ENCODE measurements at places on chromosomes 6 and 20. TPM values are rescaled to one million over a fixed set of nuclear protein-coding genes. Genes with fewer than 3 reads are reported as not detected.

GRCh38 chr6:99579781-99580180, 11.3 kb upstream of the CCNC start:
- no peak for DNase-seq

GRCh38 chr6:124368131-124368530, 564.5 kb downstream of the NKAIN2 start:
- DNase-seq: no peak

DNA sequence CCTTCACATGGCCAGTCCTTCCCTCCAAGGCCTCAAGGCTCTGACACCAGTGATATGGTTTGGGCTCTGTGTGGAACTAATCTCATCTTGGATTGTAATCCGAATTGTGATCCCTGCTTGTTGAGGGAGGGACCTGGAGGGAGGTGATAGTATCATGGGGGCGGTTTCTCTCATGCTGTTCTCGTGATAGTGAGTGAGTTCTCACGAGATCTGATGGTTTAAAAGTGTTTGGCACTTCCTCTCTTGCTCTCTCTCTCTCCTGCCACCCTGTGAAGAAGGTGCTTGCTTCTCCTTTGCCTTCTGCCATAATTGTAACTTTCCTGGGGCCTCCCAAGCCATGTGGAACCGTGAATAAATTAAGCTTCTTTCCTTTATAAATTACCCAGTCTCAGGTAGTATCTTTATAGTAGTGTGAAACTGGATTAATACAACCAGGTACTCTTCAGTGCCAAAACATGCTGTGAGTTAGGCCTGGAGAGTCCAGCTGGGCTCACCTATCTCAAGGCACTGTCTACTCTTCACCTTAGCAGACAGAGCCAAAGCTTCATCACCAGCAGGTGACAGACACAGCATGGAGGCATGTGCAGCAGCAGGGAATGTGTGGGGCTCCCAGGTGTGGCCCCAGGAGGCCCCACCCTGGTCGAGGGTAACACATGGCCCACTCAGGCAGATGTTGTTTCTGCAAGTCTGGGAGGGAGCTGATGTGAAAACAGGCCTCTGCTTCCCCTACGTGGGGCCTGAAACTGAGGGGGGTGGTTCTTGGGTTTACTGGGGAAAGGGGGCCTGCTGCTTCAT, 97.5 kb upstream of the CDYL start:
- no peak for DNase-seq

- no peak for DNase-seq
Observed at GRCh38 chr20:10467681-10468339, 32.7 kb downstream of the SLX4IP start.

DNA sequence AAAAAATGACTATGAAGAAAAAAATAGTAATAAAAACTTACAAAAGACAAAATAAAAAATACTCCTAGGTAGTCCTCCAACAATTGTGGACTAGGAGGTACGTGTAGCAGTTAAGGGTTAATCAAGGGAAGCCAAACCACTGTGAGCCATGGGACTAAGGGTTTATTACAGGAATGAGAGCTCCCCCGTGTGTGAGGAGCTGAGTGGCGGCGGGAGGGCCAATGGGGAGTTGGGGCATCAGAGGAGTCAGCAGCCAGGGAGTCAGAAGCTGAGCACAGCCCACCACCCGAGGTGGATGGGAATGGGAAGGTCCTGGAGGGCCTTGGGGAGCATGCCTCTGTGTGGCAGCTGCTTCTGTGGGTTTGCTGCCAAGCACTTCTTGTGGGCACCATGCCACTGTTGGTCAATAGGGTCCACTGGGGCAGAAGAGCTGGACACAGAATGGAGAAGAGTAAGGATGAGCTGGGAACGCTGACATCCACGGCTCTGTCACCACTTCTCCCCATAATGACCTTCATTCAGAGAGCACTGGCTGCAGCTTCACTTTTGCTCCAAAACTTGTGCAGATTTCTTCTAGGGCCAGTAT, 373.3 kb downstream of the CDKAL1 start:
- no peak for DNase-seq

DNA sequence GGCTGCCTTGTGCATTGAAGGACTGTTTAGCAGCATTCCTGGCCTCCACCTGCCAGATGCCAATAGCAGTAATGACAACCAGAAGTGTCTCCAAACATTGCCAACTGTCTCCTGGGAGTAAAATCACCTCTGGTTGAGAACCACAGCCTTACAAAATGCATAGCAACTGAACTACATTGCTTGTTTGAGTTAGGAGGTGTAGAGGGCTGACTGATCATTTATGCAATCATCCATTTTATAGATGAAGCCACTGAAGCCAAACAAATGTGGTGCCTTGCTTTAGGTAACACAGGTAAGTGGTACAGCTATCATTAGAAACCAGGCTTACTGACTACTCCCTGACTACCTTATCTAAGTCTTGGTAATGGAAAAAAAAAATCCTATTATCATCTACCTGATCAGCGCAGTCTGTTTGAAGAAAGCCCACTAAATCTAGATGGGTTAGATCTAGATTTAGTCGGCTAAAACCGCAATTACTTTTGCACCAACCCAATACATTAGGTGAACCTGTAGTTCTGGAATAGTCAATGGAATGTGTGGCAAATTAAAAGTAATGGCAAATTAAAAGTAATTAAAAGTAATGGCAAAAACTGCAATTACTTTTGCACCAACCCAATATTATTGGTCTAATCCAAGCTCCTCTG, 47.7 kb upstream of the F13A1 start:
- no peak for DNase-seq

DNA sequence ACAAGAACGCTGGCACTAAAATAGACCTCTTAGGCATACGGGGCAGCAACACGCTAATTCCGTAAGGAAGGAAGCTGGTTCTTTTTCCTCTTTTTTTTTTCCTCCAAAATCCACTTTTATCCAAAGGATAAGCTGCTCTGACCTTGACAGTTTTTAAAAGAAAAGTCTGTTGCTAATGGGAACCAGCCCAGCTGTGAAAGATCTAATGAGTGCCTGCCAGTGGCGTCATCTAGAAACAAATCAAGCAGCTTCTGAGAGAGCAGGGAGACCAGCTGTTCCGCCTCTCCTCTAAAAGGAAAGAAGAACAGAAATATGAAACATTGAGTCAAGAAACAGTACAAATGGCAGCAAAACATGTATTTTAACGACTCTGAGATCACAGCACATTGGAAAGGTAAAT, 78.6 kb downstream of the FAXC start:
- no peak for DNase-seq

GRCh38 chr6:87705070-87705691, 3.1 kb upstream of the AKIRIN2 start:
- DNase-seq: no peak

DNA sequence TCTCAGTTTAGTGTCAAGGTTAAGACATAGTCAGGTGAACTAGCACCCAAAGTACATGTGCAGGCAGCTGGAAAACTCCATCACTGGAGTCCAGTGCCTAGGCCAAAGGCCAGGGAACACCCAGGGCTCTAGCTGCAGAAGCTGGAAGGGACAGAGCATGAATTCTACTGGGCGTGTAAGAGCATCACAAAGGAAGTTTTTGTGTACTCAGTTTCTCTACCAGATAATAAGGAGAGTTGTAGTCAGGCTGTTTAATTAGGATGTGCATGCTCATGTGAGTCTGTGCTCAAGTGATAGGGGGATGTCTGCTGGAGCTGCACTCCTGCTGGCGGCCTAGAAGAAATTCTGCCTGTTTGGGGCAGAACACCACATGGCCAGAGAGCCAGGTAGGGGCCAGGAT, 8.1 kb downstream of the L3MBTL1 start:
- no peak for DNase-seq

DNA sequence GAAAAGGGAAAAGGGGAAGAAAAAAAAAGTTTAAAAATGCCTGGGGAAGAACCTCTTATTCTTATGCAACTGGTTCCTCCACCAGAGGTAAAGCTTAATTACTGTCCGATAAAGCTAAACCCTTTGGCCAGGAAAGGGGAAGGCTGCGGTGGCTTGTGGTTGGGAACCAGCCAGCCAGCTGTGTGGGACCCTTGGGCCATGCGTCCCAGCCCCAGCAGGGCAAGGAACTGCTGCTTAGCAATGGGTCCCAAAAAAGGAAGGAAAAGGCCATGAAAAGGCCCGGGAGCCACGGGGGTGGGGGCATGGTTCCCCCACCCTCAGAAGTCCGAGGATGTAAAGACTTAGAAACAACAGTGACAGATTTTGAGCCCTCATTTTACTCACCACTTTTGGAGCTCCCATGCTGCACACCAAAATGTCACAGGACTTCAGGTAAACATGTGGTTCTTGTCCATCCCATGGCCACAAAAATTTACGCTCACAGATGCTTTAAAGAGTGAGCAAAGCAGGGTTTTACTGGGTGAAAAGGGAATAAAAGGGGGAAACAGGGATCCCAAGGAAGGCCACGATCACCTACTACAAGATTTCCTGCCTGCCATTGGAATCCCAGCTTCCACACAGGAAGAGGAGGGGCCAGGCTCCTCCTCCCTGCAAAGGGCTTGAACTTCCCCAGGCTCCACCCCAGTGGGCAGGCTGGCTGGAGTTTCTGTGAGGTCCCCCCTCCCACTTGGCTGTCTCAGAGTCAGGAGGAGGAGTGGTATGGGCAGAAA, 1234.7 kb upstream of the GJE1 start:
- peak; percentile 78 for DNase-seq

C6orf15 gene
- not detected for total RNA-seq

FBXL4 gene
- 13.4 TPM for total RNA-seq

C20orf202 gene
- total RNA-seq: not detected

PRL gene
- not detected for total RNA-seq
